ENCODE measurements at places on chromosomes 3 and 15.

DNA sequence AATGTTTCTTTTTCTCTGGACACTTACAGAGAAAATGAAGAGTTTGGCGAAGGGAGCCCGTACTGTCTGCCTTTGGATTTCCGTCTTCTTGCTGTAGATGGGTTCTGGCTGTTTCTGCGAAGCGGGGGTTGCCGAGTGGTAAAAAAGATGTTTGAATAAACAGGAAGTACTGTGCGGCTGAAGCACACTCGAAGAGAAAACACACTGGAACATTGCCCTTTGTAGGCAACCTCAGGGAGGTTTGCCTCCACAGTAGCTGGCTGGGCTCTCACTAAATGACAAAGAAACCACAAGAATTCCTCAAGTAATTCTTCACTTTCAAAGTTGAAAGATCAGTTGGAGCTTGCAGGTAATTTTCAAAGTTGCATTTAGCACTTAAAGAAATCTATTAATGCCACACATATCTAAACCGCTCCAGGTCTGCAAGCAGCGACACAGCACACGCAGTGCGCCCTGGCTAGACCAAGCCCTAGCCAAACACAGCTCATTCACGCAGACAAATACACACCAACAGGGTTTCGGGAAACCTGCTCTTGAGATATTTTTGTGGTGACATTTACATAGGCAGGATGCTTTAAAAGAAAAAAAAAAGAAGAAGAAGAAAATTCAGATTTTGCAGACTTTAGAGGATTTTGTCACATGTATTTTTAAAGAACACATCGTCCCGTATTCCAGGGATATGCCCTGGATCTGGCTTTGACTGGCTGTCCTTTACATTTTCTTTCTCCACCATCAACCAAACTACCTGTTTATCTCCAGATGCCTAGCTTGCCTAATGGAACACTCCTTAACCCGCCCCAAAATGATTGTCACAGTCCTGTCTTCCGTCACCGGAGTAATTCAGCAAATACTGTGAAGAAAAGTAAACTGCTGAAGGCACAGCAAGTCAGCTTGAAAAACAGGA lies 452.8 kb downstream of the FOXP1 start:
- peak; percentile 79 for DNase-seq

- DNase-seq: no peak
These were observed 12.1 kb downstream of the B4GALT4 start for GRCh38 chr3:119228373-119229145.

DNA sequence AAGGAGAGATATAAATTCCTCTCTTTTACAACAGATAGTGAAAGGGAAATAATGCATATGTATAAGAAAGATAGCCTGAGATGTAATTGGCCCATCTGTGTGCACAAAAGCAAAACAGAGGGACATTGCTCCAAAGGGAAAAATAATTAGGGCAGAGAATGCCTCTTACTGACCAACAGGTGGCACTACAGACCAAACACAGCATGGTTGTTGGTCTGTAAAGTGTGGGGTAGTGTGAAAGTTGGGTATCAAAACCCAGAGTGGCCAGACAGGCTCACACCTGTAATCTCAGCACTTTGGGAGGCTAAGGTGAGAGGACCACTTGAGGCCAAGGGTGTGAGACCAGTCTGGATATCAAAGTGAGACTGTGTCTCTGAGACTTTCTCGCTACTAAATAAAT lies 4.5 kb upstream of the TLNRD1 start:
- no peak for DNase-seq

- no peak for DNase-seq
These were observed 37.1 kb upstream of the SLC4A7 start for GRCh38 chr3:27521179-27521871.

GRCh38 chr3:71077070-71077469 lies 506.5 kb downstream of the FOXP1 start:
- DNase-seq: no peak

- no peak for DNase-seq
These were observed 121.6 kb upstream of the EIF1B start for GRCh38 chr3:40187945-40188344.

- DNase-seq: no peak
These were observed 505.1 kb downstream of the CNTN4 start for GRCh38 chr3:2603692-2604289.

- DNase-seq: peak; percentile 62
These were observed 62.0 kb downstream of the ABHD2 start for GRCh38 chr15:89150287-89150686.

DNA sequence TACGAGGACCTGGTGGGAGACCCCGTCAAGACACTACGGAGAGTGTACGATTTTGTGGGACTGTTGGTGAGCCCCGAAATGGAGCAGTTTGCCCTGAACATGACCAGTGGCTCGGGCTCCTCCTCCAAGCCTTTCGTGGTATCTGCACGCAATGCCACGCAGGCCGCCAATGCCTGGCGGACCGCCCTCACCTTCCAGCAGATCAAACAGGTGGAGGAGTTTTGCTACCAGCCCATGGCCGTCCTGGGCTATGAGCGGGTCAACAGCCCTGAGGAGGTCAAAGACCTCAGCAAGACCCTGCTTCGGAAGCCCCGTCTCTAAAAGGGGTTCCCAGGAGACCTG lies 2.5 kb downstream of the CHST2 start:
- DNase-seq: no peak

DNA sequence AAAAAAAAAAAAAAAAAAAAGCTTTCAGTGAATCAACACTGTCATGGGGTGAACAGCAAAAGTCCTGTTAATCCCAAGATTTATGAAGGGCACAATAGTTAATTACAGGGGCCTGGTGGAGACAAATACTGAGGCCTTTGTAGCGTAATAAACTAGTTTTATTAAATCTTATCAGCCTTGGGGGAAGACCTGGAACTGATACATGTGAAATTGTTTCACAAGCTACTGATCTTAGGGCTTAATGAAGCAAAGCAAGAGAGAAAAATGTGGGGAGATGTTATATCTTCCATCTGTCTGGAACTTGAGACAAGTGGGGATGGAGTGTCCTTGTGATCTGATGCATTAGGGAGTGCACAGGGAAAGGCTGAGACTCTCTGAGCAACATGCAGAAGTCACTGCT lies 47.9 kb upstream of the OSBPL11 start:
- peak; percentile 84 for DNase-seq
